Endothelial cell (in vitro differentiated cells): ENCODE measurements at places on chromosomes 16 and 17. TPM values are rescaled to one million over a fixed set of nuclear protein-coding genes. Genes with fewer than 3 reads are reported as not detected.
A peak's percentile ranks its signal among the peaks of the same experiment; 100 is the strongest.

ACSM3 gene
- 10.3 TPM for total RNA-seq

G6PC1 gene
- total RNA-seq, result not detected

CTF1 gene
- 3.4 TPM for total RNA-seq

SYT17 gene
- 16.4 TPM for total RNA-seq

CD19 gene
- total RNA-seq, result not detected

UNKL gene
- total RNA-seq, result 30.3 TPM

HBQ1 gene
- total RNA-seq, result not detected

GRCh38 chr17:13785981-13786598 lies 184.4 kb upstream of the HS3ST3A1 start:
- H3K27ac ChIP-seq, result no peak overlapping the region
- H3K27me3 ChIP-seq, result peaks cover 1% of the 10 kb centered on the region
- DNase-seq, result no peak
- no peak overlapping the region for H3K4me3 ChIP-seq
- H3K36me3 ChIP-seq, result no peaks in the 10 kb centered on the region

DNA sequence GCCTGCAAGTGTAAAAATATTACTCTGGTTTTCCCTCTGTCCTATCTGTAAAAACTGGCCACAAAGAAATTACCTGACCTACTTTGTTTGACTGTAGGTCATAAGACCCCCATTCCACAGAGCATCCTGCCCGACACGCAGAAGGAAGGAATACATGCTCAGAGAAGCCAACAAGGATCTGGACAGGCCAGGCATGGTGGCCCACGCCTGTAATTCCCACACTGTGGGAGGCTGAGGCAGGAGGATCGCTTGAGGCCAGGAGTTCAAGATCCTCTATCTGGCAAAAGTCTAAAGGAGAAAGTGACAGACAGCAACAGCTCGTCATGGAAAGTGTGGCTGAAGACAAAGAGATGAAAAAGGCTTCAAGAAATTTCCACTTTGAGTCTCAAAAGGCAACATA lies 78.2 kb upstream of the RNU2-1 start:
- H3K36me3 ChIP-seq, result no peaks in the 10 kb centered on the region
- H3K27ac ChIP-seq, result peak overlapping the region; percentile 48
- H3K27me3 ChIP-seq, result peaks cover 4% of the 10 kb centered on the region
- DNase-seq, result no peak

DNA sequence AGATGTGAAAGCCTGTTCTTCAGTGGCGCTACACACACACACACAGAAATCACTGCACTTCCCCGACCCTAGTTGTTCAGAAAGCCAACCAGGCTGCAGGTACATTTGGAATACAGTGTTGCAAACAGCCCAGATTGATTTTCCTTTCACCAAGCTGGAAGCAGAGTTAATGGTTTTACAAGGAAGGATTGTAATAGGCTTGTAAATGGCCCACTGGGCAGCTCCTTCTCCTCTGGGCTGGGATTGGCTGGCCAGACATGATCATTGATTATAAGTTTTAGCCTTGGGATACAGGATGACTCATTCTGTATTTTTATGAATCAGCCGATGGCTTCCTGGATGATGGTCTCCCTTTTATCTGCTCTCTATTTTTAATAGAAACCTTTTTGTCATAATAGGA lies 2.5 kb downstream of the VAT1L start:
- DNase-seq, result no peak
- H3K36me3 ChIP-seq, result no peaks in the 10 kb centered on the region
- peaks cover 8% of the 10 kb centered on the region for H3K4me1 ChIP-seq
- peaks cover 6% of the 10 kb centered on the region for H3K27me3 ChIP-seq
- no peak overlapping the region for H3K27ac ChIP-seq

GRCh38 chr17:52383493-52384100 lies 225.1 kb upstream of the CA10 start:
- H3K36me3 ChIP-seq, result no peaks in the 10 kb centered on the region
- peak; percentile 63 for DNase-seq
- no peaks in the 10 kb centered on the region for H3K27me3 ChIP-seq
- no peaks in the 10 kb centered on the region for H3K4me1 ChIP-seq
- no peak overlapping the region for H3K4me3 ChIP-seq
- H3K27ac ChIP-seq, result no peak overlapping the region

- H3K27ac ChIP-seq, result no peak overlapping the region
- H3K36me3 ChIP-seq, result no peaks in the 10 kb centered on the region
- no peak for DNase-seq
Observed at GRCh38 chr16:47726031-47726675, 265.0 kb downstream of the PHKB start.

DNA sequence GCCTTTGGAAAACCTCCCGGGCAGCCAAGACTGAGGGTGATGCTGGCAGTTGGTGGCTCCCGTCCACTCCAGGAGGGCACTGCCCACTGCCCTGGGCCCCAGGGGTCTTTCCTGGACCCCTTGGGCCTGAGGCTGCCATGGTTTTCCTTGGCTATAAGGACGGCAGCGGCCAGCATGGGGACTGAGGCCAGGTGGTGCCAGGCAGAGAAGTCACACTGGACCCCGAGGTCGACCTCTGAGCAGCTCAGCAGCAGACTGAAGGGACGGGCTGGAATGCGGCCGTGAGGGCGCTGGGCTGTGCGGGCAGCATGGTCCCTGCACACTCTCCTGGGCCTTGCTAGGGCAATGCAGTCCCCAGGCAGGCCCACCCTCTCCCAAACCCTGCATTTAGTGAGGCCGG lies 55.6 kb upstream of the GNG13 start:
- no peak overlapping the region for H3K27ac ChIP-seq
- H3K36me3 ChIP-seq, result no peaks in the 10 kb centered on the region
- no peak for DNase-seq

DNA sequence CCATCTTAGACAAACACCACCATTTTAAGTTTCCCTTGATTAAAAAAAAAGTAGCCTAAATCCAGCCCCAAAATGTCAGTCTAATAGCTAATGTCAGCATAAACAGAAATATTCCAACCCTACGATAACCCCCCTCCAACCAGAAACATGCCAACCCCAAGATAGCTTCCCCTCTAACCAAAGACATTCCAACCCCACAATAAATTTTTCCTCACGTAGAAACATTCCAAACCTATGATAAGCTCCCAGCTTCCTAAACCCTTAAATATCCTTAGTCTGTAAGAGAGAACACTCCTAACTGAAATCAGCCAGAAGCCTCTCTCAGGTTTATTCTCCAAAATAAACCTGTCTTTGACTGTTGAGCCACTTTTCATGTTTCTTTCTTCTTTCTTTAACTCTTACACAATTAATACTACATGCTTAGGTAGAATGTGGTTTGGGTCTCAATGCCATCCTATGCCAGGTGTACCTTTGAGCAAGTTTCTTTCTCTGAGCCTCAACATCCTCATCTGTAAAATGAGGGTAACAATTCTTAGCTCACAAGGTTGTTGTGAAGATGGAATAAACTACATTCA lies 10.5 kb upstream of the KRT38 start:
- H3K4me1 ChIP-seq, result no peaks in the 10 kb centered on the region
- no peak overlapping the region for H3K27ac ChIP-seq
- no peak for DNase-seq
- no peaks in the 10 kb centered on the region for H3K36me3 ChIP-seq
- no peaks in the 10 kb centered on the region for H3K27me3 ChIP-seq

DNA sequence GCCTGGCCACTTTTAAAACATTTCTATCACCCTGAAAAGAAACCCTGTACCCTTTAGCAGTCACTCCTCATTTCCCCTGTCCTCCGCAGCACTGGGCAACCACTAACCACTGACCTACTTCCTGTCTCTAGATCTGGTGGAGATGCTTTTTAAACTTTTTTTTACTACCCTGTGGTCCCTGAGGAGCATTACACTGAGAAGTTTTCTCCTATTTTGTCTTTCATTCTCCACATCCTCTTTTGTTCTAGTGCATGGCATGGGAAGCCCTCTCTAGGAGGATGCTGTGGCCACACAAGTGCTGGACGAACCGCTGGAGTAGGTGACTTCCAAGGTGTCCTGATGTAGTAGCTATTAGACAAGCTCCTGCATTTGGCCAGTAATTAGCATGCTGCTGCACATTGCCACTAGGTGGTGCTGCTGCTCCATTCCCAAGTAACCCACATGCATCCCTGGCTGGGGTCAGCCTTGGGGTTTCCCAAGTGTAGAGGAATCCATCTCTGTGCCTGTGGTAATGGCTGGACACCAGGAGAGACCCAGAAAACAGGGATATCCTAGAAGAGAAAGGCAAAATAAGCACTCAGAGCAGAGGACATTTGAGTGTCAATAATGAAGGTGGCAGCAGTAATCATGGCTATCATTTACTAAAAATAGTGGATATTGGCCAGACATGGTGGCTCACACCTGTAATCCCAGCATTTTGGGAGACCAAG lies 143.8 kb upstream of the CRHR1 start:
- no peak overlapping the region for H3K27ac ChIP-seq
- H3K4me1 ChIP-seq, result no peaks in the 10 kb centered on the region
- peak; percentile 87 for DNase-seq
- H3K4me3 ChIP-seq, result no peak overlapping the region

DNA sequence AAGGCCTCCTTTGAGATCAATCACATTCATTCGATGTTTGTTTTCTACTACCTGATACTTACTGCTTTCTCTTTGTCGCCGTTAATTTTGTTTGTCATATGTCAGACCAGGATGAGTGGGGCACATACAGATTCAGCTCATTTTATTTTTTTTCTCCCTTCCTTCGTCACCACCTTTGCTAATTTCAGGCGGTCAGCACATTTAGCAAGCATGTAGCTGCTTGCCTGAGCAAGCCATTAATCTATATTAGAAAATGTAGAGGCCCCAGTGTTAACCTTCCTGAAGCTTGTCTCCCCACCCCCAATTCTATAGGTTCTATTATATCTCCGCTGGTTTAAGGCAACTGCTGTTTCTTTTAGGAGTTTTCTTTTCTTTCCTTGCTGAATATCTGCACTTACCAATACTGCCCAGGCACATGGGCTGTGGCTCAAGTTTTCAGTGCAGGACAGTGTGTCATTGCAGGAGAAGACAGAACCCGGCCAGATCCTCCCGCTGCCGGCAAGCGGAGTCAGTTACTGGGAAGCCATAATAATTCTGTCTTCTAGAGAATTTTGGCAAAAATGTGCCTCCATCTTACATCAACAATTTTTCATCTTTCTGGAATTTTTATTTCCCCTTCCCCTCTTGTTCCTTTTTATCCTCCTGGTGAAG lies 714.3 kb downstream of the WWOX start:
- H3K4me3 ChIP-seq, result no peak overlapping the region
- H3K36me3 ChIP-seq, result no peaks in the 10 kb centered on the region
- peaks cover 2% of the 10 kb centered on the region for H3K27me3 ChIP-seq

- H3K4me1 ChIP-seq, result peaks cover 83% of the 10 kb centered on the region
- H3K36me3 ChIP-seq, result no peaks in the 10 kb centered on the region
- peaks cover 10% of the 10 kb centered on the region for H3K27me3 ChIP-seq
- H3K27ac ChIP-seq, result peak overlapping the region; percentile 89
- DNase-seq, result peak; percentile 21
Observed at GRCh38 chr16:12091569-12092543, 115.3 kb downstream of the SNX29 start.

GRCh38 chr17:30433514-30433913 lies 43.7 kb upstream of the GOSR1 start:
- peaks cover 25% of the 10 kb centered on the region for H3K36me3 ChIP-seq
- no peak for DNase-seq
- H3K4me1 ChIP-seq, result peaks cover 5% of the 10 kb centered on the region
- H3K27me3 ChIP-seq, result peaks cover 1% of the 10 kb centered on the region
